ENCODE measurements at places on chromosomes 1 and 21.
A peak's percentile ranks its signal among the peaks of the same experiment; 100 is the strongest.

- peak; percentile 87 for DNase-seq
These were observed 8.1 kb upstream of the LEFTY1 start for GRCh38 chr1:225896937-225897549.

- peak; percentile 78 for DNase-seq
These were observed 2.7 kb downstream of the TMEM200B start for GRCh38 chr1:29120947-29121485.

GRCh38 chr1:199322278-199322677, 683.4 kb downstream of the PTPRC start:
- no peak for DNase-seq

DNA sequence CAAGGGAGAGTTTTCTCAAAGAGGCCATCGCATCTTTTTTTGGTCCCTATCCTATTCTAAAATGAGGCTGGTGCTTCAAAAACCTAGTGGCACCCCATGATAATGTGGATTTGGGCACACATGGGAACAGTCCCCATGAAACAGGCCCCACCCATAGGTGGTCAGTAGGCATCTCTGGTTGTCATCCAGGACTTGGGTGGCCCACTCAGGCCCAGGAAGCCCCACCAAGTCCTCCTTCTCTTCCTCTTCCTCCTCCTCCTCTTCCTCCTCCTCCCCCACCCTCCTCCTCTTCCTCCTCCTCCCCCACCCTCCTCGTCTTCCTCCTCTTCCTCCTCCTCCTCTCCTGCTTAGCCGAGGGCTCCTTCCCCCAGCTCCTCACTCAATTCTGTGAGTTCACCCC, 554 bp downstream of the CACNA1S start:
- no peak for DNase-seq

DNA sequence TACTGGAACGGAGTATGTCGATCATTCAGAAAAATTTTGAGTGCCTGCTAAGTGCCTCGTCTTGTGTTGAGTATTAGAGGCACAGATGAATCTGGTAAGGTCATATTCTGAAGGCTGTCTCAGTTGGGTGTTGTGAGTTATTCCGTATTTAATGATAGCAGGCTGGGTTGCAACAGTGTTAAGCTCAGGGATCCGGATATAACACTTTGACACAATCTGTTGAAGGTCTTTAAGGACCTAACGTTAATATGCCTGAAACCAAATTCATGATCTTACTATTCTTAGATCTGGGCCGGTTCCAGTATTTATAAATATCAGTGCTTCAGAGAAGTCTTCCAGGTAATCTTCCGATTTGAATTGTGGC, 555 bp downstream of the PRPF38A start:
- no peak for DNase-seq

DNA sequence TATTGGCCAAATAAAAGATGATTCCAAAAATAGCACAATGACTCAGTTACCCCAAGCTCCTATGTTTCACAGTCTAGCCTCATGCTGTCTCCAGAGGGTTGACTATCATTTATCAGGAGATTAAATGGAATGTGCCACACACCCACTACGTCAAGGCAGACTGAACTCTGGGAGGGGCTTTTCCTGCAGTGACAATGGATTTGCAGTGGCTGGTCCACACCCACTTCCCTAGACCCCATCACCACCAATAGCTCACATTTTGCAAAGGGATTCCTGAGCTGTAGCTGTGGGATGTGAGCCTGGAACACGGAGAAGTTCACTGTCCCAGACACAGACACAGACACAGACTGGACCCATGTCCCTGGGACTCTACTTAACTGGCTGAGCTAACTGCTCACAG, 77.1 kb downstream of the HLCS start:
- DNase-seq: no peak

GRCh38 chr1:53716150-53716549, 22.8 kb downstream of the GLIS1 start:
- DNase-seq: no peak

- peak; percentile 13 for DNase-seq
These were observed 9.0 kb downstream of the NSL1 start for GRCh38 chr1:212782422-212783154.

DNA sequence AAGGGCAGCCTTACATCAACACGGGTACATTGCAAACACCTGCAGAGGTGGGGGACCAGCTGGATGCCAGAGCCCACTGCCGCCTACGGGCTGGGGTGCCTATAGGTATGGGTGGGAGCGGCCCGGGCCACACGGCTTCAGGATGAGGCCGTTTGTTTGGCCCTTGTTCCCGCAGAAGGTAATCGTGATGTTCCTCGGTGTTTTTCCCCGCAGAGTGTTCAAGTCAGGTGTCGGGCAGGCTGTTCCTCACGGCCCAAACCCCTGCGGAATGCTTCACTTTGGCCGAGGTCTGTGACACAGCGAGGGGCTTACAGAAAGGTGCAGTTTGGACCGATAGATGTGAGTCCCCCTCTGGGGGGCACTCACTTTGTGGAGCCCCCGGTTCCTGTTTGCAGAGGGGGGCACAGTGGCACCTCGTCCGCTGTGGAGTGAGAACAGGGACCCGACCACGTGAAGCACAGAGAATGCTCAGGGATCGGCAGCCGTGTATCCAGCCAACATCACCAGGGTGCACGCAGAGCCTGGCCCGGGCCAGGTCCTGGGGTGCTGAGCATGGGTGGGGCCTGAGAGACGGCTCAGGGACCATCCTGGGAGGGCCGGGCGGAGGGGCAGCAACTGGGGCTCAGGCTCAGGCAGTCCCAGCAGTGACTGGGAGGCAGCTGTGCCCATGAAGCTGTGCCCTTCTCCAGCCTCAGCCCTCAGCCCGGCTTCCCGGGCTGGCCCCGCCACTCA, 453 bp upstream of the TTLL10 start:
- no peak for DNase-seq

DNA sequence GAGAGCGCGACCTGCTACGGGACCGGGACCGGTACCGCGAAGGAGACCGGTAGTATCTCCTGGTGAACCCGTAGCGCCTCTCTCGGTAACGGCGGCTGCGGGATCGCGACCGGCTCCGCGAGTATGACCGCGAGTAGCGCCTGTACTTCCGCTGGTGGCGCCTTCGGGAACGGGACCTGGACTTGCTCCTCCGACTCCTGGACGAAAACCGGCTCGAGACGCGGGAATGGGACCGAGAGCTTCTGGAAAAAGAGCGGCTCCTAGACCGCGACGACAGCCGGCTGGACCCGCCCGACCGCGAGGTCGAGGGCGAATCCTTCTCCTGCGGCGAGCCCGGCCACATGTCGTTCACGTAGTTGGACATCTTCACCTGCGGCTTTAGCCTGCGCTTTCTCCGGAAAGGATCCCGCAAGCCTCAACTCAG, 642 bp downstream of the RSRP1 start:
- DNase-seq: peak; percentile 57

DNA sequence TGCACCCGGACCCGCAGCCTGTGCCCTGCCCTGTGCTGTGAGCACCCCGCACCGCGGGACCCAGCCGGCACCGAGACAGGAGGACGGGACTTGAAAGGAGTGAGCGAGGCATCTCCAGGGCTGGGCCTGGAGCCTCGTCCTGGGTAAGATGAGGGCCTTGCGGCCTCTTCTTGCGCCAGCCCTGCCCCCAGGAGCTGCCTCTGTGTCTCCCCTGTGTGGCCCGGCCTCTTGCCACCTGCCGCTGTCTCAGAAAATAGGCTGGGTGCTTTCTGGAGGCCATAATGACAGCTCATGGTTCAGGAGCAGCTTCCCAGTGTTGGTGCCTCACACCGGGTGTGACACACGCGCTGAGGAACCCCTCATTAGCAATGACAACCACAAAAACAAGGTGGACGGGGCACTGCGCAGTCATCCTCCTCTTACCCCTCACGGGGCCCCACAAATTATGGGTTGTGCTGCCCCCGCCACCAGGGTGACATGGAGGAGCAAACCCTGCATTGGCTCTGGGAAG, 161.5 kb upstream of the C1orf174 start:
- no peak for DNase-seq

GRCh38 chr21:43645136-43645891, 14.0 kb downstream of the HSF2BP start:
- DNase-seq: peak; percentile 61

GRCh38 chr1:157154940-157155514, 16.8 kb upstream of the ETV3 start:
- DNase-seq: no peak

DNA sequence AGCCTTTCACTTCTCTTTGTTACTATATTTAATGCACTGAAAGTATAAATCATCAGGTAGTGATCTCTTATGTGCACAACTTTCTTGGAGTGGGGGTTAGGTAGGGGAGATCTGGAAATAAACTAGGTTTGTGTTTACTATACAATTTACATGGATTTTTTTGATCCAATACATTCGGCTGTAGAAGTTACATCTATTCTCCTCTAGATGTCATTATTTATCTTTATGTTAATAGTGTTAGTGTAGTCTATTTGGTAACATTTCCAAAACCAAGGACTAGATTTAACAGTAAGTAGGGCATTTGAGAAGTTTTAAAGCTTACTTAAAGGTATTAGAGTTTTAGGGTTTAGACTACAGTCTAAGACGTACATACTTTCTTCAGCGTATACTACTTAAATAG, 5.4 kb downstream of the VPS45 start:
- DNase-seq: no peak

- no peak for DNase-seq
These were observed 7.8 kb downstream of the MYBPH start for GRCh38 chr1:203167913-203168200.

DNA sequence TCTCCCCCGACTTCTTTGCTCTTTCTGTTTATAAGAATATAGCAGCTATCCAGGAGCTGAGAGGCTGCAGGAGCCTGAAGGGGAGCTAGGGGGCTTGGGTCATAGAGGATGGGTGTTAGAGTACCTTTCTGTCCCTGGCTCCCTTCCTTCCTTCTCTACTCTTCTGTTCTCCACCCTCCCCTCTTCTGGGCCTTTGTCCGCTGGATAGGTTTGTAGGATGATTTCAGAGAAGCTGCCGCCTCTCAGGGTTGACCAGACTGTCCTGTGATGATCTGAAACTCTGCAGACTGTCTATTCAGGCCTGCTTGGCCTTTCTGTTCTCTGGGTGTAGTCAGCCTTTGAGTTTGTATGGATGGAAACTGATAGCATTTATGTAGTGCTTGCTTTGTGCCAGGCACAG, 26.3 kb downstream of the PPFIA4 start:
- DNase-seq: no peak

- no peak for DNase-seq
These were observed 61.0 kb upstream of the ADARB1 start for GRCh38 chr21:45013260-45013841.

GRCh38 chr1:111878649-111879048, 110.8 kb downstream of the KCND3 start:
- DNase-seq: no peak

GRCh38 chr1:57530206-57530910, 106.5 kb upstream of the DAB1 start:
- no peak for DNase-seq

DNA sequence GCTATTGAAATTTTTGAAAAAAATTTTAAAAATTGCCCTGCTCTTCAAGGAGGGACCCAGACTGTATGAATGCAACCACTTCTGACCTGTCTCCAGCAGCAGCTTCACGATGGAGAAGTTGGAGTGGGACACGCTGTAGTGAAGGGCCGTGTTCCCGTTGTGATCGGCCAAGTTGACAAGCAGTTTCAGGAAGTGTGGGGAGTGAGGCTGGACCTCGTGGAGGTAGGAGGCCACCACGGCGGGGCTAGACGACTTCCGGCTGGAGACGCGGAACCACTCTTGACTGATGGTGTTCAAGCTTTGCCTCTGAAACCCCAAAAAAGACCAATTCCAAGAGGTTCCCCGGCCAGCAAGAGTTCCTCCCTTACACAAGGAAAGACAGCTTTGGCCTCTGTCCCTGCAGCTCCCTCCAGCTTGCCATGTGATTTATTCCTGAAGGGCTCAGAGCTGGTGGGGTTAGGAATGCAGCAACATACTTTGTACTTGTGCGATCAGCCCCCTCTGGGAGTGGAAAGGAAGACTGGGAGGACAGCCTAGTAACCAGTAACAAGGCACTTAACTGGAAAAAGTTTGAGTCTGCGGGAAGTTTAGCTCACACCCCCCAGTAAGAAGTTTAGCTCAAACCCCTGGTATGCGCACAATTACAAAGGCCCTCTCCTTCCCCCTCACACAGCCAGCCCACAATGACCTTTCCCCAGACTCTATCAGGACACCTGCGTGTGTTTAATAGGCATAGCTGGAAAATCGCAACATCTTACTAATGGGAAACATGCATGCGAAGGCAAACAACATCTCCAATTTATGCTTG, 56.0 kb downstream of the KANK4 start:
- DNase-seq: no peak

GRCh38 chr21:27796106-27796505, 829.2 kb upstream of the ADAMTS5 start:
- DNase-seq: no peak

DNA sequence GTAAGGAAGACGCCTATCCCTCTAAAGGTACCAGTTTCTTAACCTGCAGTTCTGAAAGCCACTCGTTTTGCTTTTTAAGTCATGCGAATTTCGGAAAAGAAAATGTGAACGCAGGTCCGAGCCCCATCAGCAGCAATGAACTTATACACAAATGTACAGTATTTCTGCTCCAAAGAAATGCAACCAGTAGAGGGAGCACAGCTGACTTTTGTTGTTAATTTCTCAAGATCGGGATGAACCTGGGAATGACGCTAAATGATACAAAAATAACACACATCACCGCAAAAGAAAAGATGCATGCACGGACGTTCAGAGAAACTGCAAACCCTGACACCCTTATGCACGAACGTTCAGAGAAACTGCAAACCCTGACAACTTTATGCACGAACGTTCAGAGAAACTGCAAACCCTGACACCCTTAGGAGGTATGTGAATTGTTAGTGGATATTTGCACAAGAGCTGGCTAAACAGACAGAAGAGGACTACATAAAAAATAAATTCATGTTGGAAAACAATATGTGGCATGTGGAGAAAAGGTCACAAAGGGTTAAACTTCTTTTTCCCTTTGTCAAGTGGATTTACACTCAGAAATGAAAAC, 3.5 kb upstream of the TIAM1 start:
- DNase-seq: no peak

DNA sequence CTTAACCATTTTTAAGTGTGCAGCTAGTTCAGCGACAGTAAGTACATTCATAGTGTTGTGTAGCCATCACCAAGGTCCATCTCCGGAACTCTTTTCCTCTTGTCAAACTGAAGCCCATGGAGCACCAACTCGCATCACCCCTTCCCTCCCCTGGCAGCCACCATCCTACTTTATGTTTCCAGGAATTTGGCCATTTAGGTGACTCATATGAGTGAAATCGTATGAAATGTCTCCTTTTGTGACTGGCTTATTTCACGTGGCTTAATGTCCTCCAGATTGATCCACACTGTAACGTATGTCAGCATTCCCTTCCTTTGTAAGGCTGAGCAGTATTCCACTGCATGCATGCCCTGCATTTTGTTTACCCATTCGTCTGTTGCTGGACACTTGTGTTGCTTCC, 2.5 kb downstream of the COL6A2 start:
- no peak for DNase-seq
